ENCODE measurements at places on chromosomes 16 and 17.

DNA sequence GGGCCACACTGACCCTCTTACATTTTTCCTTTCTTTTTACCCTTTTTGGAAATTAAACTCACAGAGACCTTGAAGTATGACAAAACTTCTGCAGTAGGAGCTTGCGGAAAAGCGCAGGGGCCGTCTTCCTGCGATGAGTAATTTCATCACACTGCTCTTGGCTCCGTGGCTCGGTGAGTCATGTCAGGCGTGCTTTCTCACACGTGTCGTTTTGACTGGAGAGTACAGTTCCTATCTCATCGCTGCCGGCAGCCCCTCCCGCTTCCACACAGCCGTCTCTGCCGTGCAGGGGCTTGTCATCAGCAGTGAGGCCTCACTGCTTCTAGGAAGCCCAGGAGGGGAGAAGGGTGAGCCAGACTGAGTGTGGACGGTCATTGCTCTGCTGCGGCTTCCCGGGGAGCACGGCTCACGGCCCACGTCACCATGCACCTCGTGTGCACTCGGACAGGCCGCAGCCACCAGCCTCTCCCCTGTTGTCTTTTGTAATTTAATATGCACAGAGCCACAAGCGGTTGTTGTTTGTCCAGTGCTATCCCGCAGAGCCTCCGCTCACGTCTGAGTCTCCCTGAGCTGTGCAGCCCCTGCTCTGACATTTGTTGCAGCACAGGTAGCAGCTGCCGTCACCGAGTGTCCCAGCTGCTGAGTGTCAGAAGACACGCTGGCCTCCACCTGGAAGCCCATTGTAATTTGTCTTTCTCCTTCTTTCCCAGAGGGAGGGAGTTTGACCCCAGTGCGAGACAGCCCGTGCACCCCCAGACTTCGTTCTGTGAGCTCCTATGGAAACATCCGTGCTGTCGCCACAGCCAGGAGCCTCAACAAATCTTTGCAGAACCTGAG, 99.4 kb upstream of the CHMP6 start:
- DNase-seq, result peak; percentile 52

- no peak for DNase-seq
These were observed 458 bp downstream of the SLC12A4 start for GRCh38 chr16:67967958-67968399.

GRCh38 chr17:74008196-74008595, 195.3 kb upstream of the RPL38 start:
- DNase-seq, result no peak

DNA sequence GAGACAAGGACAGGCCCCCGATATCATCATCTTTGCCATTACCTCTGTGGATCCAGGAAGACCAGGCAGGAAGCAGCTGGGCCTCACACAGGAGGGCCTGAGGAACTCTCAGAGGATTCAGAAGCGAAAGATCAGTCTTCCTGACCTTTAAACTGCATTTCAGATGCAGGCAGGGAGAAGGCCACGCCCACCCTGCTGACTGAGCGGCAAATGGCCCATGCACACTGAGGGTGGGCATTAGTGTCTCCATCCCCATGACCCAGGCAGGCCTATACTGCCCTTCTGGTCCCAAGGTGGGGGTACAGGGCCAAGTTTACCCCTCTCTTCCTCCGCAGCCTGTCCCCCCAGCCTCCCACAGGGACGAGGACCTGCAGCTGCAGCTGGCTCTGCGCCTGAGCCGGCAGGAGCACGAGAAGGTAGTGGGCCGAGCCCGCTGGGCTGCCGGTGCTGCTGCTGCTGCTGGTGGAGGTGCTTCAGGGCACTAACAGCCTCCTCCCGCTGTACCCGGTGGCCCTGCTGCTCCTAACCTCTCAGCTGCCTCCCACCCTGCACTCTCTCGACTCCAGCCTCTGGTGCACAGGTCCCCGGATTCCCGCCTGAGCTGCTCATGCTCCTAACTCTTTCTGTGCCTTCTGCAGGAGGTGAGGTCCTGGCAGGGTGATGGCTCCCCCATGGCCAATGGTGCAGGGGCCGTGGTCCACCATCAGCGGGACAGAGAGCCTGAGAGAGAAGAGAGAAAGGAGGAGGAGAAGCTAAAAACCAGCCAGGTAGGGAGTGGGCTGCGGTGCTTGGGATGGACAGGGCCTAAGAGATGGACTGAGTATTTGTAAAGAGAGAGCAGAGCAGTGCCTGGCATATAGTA, 6.2 kb downstream of the EPN3 start:
- DNase-seq, result no peak

DNA sequence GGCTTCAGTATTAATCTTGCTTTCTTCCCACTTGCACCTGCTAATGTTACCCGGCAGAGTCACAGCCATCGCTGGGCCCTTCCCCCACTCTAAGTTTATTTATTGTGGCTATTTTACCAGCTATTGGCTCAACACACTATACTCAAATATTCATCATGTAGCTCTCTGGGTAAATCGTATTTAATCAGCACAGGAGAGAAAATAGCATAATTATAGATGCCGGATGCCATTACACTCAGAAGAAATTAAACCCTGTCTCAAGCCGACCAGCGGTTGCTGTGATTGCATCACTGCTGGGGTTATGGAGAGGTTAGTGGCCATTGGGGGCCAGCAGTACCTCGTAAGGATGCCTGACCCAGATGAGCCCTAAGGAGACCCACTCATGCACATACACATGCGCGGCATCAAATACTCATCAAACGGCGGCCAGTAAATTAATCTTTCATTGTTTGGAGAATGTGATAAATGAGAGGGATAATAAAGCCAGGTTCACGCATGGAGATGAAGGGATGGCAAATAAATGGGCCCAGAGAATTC, 269.5 kb upstream of the ZFHX3 start:
- DNase-seq, result no peak

- no peak for DNase-seq
These were observed 40.1 kb downstream of the NKD1 start for GRCh38 chr16:50588276-50588675.

- DNase-seq, result no peak
These were observed 95.9 kb upstream of the AXIN2 start for GRCh38 chr17:65657251-65657828.

DNA sequence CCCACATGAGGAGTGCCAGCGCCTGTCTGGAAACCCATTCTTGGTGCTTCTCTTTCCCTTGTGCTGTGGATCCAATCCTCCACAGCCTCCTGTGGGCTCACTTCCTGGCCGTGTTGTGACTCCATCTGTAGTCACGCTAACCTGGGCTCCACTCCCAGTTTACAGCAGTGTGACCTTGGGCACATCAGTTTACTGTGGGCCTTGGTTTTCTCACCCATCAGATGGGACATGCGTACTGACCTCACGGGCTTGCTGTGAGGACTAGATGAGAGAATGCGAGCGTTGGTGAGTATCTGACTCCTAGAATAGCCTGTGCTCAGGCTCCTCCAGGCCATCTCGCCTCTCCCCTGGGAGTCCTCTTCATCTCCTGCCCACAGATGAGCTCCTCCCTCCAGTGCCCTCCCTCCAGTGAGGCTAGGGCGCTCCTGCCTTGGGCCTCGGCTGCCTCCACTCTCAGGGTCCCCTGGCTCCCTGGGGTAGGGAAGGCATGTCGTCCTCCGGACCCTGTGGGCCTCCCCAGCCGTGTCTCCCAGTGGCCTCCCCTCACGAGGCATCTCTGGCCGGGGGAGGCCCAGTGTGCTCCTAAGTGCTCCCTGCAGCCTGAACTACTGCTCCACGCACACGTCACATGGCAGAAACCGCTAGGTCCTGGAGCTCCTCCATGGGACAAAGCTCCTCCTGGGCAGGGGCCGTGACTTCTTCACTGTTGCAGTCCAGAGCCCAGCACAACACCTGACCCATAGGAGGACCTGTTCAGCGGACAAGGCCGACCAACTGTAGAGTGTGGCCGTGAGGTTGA, 5.2 kb upstream of the FOXJ1 start:
- DNase-seq, result no peak

- no peak for DNase-seq
These were observed 138.0 kb upstream of the HS3ST2 start for GRCh38 chr16:22675745-22676540.

GRCh38 chr17:65468321-65468720, 93.1 kb downstream of the AXIN2 start:
- no peak for DNase-seq

DNA sequence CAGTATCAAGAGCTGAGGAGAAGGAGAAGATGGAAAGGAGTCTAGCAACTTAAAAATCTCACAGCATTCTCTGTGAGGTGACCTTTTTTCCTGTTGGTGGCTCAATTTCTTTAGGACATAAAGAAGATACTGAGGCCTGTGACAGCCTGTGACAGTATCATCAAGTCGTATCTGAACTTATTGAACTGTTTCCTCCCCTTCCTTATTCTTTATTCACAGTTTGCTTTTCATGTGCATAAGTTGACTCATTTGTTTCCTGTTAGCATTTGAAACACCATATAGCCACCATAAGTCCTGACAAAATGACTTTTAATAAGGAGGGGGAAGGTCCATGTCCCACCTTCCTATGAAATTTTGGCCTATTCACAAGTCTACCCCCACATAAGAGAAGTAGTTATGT, 8.9 kb downstream of the UNK start:
- no peak for DNase-seq

GRCh38 chr16:11681556-11681955, 13.3 kb downstream of the SNN start:
- no peak for DNase-seq

All from stimulated activated CD8-positive, alpha-beta memory T cell treated with anti-CD3 and anti-CD28 coated beads, Interleukin-2, amount 100 ng/mL, for 1 hour (primary cell).